CD4-positive, alpha-beta T cell treated with Interleukin-6 at 100 ng/mL for 8 hours (primary cell): ENCODE measurements at places on chromosomes 16 and 17.
A peak's percentile ranks its signal among the peaks of the same experiment; 100 is the strongest.

- no peak for DNase-seq
These were observed 110.4 kb upstream of the HAS3 start for GRCh38 chr16:68995011-68995504.

DNA sequence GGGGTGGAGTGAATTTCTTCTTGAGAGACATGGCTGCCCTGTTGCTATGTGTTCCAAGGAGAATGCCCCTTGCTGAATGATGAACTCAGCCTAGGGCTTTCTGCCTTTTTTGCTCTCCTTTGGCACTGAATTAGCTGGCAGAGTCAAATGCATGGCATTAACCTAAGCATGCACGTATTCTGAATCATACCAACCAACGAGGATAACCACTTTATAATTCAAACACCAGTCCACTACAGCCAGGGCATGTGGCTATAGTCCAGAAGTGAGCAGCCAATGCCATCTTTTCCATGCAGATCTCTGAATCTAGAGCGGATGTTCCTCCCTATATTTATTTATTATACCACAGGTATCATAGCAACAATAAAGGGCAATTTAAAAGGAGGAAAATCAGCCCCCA is 15.7 kb downstream of the TMIGD1 start:
- no peak for DNase-seq

GRCh38 chr17:63954402-63955063 is 18.2 kb downstream of the SCN4A start:
- peak; percentile 42 for DNase-seq

GRCh38 chr16:12158428-12158827 is 181.9 kb downstream of the SNX29 start:
- no peak for DNase-seq

- DNase-seq: no peak
These were observed 355.4 kb upstream of the RBFOX1 start for GRCh38 chr16:6977291-6977690.

- no peak for DNase-seq
These were observed 5.3 kb downstream of the IFI35 start for GRCh38 chr17:43011728-43012472.

GRCh38 chr17:82440991-82441627 is 9.4 kb downstream of the CYBC1 start:
- DNase-seq: no peak

- no peak for DNase-seq
These were observed 26.8 kb downstream of the SLC25A10 start for GRCh38 chr17:81738801-81739393.

- no peak for DNase-seq
These were observed 51.8 kb downstream of the SF3B3 start for GRCh38 chr16:70575376-70575775.

DNA sequence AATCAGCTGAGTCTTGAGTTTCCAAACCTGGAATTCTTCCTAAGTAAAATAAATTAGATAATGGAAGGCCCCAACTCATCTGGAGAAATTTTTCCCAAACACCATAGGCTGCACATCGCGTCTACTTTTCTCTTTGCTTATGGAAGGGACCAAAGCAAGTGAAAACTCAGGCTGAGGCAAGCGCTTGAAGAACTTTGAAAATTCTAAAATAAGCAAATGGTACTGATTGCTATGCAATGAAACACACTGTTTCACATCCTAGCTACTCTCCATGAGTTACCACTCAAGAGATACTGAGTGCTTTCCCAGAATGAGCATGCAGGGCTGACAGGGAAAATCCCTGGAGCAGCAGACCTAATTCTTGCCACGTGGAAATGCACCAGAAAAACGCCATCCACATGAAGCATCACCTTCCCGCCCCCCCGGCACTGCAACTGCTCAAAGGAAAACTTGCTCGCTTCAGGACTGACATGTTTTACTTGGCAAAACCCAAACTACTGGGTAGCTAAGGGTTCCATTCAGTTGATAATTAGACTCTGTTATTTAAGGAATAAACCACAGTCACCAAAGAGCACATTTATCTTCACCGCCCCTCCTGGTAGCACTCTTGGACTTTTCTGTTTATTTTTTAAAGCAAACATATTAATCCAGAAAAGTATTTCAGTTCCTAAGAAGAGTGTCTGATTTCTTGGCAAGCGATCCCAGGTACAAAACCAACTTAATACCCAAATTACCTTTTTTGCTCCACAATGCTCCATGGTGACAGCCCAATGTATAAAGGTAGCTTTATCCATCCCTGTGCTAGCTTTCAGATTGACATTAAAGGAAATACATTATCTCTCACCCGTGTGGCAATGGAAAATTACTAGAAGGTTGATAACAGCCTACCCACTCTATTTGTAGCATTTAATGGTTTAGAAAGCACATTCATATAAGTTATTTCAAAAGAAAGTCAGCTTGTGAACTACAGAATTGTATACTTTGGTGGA is 62.5 kb downstream of the WDR59 start:
- DNase-seq: no peak

GRCh38 chr16:61887903-61888302 is 148.3 kb downstream of the CDH8 start:
- no peak for DNase-seq

DNA sequence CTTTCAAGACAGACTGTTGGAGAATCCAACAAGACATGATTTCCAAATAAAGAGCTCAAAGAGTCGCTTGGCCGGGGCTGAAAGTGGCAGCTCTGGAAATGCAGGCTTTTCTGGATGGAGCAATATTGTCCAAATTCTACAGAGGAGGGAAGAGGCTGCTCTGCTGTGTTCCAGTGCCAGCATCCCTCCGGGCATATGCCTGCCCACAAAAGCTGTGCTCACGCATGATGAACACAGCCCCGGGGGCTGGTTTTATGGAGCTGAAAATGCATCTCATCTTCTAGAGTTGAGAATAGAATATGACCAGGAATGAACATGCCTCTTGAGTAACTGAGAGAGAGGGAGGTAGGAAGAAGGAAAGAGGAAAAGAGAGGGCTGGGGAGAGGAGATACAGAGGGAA is 74.7 kb upstream of the TOX3 start:
- no peak for DNase-seq

DNA sequence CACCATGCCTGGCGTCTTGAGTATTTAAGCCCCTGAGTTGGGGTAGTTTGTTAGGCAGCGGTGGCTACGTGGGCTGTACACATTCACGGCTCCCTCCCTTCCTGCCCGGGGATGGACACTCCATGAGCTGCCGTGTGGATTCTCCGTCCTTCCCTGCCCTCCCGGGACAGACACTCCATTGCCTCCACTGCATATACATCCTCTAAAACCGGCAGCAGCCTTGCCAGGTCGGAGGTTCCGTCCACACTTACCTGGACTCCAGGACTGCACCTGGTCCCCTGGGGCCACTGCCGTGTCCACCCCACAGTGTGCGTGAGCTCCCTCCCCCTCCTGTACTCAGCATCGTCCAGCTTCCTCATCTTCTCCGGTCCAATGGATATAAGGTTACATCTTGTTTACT is 3.5 kb upstream of the SPATA2L start:
- no peak for DNase-seq

DNA sequence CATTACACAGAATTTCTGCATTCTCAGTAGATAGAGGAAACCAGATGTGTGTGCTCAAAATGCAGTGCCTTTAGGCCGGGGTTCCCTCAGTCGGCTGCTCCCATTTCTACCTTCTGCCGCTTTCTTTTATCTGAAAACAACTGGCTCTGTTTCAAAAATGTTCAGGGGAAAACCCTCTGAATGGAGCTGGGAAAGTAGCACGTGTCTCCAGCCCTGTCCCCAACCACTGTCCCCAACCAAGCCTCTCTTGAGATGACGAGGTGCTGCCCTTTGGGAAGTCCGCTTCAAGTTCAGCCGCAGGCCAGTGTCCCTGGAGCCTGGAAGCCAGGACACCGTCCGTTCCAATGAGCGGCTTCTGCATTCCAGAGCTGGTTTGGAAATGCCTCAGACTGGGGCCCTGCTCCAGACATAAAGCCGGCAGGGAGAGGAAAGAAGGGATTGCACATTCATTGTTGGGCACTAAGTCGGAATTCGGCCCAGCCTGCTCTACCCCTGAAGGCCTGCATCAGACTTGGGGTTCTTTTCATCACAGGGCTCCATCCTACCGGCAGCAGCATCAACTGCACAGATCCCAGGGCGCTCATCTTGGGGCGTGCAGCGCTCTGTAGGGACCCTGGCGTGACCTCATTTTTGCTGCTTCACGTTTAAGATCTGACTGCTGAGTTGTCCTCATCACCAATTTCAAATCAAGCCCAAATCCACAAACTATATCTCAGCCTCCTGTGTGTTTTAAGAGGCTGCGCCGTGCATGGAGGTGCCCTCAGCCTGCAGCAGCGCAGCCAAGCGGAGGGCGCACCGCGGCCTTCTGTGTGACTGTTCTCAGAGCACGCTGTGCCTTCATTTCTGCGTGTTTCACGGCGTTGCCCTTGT is 111.3 kb downstream of the BANP start:
- no peak for DNase-seq

- DNase-seq: no peak
These were observed 254.4 kb upstream of the PMFBP1 start for GRCh38 chr16:72426386-72426785.

DNA sequence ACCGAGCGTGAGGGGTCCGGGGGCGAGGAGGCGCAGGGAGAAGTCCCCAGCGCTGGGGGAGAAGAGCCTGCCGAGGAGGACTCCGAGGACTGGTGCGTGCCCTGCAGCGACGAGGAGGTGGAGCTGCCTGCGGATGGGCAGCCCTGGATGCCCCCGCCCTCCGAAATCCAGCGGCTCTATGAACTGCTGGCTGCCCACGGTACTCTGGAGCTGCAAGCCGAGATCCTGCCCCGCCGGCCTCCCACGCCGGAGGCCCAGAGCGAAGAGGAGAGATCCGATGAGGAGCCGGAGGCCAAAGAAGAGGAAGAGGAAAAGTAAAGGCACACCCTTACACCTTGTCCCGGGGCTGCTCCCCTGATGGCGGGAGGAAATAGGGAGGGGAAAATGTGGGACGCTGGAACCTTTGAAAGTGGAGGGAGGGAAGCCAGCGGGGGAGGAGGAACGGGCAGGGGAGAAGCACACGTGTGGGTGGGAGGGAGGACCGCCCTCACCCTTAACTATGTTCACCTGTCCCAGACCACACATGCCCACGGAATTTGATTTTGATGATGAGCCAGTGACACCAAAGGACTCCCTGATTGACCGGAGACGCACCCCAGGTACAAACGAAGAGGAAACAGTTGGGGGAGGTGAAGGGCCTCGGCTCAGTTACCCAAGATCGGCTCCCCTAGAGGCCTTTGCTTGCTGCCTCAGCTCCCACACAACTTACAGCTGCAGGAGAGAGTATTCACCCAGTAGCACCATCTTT is 916 bp downstream of the PAGR1 start:
- peak; percentile 50 for DNase-seq

- DNase-seq: peak; percentile 73
These were observed 22.3 kb upstream of the RBBP6 start for GRCh38 chr16:24516900-24517669.

- no peak for DNase-seq
These were observed 245 bp downstream of the TMEM256 start for GRCh38 chr17:7403727-7403976.

DNA sequence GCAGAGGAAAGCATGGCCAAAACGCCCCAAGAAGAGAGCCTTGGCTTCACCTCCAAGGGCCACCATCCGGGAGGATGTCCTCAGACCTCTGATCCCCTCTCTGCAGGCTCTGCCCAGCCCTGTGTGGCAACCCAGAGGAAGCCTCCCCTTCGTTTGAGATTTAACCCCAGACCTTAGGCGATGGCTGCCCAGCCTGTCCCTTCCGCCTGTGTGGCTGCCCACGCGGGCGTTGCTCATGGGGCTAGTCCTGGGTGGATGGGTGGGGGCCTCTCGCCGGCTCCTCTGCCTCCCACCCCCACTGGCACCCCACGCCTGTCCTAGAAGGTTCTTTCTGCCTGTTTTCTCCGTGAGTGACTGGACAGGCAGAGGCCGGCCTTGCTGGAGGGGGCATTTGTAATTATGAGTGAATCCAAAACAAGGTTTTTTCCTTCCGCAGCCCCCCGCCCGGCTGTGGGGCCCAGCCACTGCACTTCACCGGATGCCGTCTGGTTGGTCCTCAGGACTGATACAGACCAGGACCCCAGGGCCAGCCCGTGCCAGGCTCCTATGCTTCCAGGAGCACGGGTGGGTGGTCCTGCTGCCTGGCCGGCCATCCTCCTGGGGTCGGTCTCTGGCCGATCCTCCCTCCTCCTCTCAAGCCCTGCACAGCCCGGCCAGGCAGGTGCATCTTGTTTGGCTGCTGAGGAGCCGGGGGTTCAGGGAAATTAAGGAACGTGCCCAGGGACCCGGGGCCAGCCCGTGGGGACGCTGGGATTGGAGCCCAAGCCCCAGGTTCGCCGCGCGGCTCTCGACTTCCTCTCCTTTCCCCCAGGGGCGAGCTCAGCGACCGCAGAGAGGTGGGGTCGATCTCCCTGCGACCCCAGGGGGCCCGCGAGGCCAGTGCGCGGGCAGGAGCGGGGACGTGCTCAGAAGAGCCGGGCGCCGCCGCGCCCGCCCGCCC is at the start of gene TMEM235:
TSS of gene TMEM235 (plus strand) at position 636 of the 940 bp plus-strand sequence. CDS start 393 bp downstream, outside the sequence.
- no peak for DNase-seq

DNA sequence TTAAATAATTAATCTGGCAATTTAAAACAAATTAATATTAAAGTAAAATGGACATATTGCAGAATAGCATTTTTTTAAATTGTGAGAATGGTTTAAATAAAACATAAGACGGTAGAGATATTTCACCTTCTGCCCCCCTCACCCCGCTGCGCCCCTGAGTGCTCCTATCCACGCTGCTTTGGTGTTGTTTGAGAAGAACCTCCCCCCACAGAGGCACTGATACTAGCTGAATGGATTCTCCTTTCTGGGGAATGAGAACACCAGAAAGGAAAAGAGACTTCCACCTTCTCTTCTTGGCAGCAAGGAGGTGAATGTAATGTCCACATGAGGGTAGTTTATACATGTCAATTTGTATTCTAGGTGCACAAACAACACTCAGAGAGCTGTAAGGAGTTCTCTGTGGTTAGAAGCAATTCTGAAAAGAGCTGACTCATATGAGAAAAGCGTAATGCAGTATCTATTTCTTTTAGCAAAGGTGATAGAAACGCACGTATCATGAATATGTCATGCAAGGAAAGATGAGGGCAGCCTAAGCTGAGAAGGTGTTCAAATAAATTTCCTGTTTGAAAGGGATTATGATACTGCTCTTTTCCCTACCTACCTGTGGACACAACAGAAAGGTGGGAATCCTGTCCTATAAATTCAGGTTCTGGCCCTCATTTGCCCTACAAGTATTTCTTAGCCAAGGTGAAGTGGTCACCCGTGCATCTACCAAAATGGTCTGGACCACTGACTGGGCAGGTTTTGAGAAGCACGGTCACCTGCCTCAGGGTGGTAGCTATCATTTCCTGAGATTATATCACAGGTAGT is 126.9 kb downstream of the PARN start:
- no peak for DNase-seq
